ENCODE measurements at places on chromosomes 4 and X.
A peak's percentile ranks its signal among the peaks of the same experiment; 100 is the strongest.

GRCh38 chr4:16550531-16550930, 324.3 kb upstream of the TAPT1 start:
- DNase-seq = no peak

DNA sequence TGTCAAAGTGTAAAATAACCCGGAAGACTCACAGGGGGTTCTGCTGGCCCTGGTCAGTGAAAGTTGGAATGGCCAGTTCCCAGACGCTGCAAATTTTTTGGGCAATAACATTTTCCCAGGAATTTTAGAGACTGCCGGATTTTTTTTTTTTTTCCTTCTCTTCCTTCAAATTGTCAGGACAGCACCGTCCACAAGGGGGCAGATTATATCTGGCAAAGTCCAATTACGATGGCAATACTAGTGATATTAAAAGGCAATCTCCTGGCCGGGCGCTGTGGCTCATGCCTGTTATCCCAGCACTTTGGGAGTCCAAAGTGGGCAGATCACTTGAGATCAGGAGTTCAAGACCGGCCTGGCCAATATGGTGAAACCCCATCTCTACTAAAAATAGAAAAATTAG, 20.5 kb downstream of the SLC25A5 start:
- DNase-seq = no peak

DNA sequence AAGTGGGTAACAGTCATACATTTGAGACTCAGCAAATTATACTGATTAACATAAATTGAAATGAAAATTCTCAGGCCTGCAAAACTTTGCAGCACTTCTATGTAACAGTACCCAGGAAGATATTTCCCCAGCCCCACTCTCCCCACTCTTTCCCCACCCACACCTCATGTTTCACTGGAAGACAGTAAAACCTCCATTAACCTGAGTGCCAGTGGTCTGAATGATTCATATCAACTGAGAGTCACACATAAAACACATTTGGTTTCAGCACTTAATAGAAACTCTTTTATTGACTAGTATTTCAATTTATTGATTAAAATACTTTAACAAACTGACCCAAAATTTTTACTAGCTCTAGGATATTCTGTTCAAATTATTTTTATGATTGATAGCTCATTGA, 6.9 kb downstream of the CXCL6 start:
- DNase-seq = no peak

DNA sequence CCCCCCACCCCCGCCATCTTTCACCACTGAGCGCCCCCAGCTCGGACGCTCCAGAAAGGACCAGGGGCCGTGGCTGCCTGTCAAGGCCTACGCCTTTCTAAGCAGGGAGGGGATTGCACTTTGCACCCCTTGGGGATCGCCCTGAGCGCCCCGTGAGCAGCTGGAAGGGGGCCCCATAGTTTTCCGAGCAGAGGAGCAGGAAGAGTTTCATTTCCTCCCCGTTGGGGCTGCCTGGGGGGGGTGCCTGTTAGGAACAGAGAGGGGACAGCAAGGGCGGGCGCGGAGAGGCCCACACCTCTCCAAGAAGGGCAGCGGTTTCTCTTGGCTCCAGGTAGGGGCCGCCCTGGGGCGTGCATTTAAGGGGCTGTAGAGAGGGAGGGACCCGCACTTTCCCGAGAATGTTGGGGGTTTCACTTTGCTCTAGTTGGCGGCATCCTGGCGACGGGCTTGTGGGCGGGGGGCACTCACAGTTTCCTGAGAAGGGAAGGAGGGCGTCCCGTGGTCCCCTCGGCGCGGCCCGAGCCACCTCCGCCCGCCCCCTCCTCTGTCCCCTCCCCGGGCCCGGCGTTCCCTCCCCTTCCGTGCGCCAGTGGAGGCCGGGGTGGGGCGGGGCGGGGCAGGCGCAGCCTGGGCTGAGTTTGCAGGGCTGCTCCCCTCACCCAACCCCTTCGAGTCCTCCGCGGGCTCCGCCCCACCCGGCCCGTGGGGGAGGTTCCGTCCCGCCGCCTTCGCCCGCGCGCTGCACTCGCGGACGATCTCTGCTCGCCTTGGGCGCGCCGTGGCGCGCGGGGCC, 82.3 kb upstream of the CD99 start:
- peak; percentile 92 for DNase-seq

GRCh38 chr4:38609614-38610013, 54.4 kb upstream of the KLF3 start:
- DNase-seq = no peak

Data from right hindlimb (tissue), 1 donor.